RPMI7951 (cell line): ENCODE measurements at places on chromosomes 5 and 9. TPM values are rescaled to one million over a fixed set of nuclear protein-coding genes. Genes with fewer than 3 reads are reported as not detected.

ECSCR gene
- total RNA-seq, result 0.29 and 0.60 TPM in 2 replicates

SLC6A19 gene
- total RNA-seq, result not detected in 2 replicates

ENTPD2 gene
- total RNA-seq, result not detected in 2 replicates

KCNIP1 gene
- not detected in 2 replicates for total RNA-seq

IL7R gene
- 1.6 and 2.0 TPM in 2 replicates for total RNA-seq

GDNF gene
- 2.2 TPM in 2 replicates for total RNA-seq

NR2F1-AS1 gene
- total RNA-seq, result 20.9 and 29.2 TPM in 2 replicates

SPINK13 gene
- total RNA-seq, result not detected in 2 replicates

RANBP6 gene
- total RNA-seq, result 26.7 and 27.2 TPM in 2 replicates

CTXN3 gene
- total RNA-seq, result not detected in 2 replicates

ZNF883 gene
- total RNA-seq, result 1.8 and 4.2 TPM in 2 replicates
